ENCODE measurements at places on chromosomes 1 and 21. TPM values are rescaled to one million over a fixed set of nuclear protein-coding genes. Genes with fewer than 3 reads are reported as not detected.
A peak's percentile ranks its signal among the peaks of the same experiment; 100 is the strongest.

GRCh38 chr1:116990612-116991151, 10.9 kb upstream of the CD101 start:
- H3K36me3 ChIP-seq: no peaks in the 10 kb centered on the region
- no peak for DNase-seq

CLCA4 gene
- total RNA-seq: not detected

ABCG1 gene
- 9.3 TPM for total RNA-seq

- no peaks in the 10 kb centered on the region for H3K36me3 ChIP-seq
- H3K27ac ChIP-seq: no peak overlapping the region
- no peak overlapping the region for H3K4me3 ChIP-seq
- no peaks in the 10 kb centered on the region for H3K27me3 ChIP-seq
- DNase-seq: no peak
These were observed 1.3 kb downstream of the FCGR2A start for GRCh38 chr1:161506336-161507223.

HES4 gene
- total RNA-seq: 6.1 TPM

DNA sequence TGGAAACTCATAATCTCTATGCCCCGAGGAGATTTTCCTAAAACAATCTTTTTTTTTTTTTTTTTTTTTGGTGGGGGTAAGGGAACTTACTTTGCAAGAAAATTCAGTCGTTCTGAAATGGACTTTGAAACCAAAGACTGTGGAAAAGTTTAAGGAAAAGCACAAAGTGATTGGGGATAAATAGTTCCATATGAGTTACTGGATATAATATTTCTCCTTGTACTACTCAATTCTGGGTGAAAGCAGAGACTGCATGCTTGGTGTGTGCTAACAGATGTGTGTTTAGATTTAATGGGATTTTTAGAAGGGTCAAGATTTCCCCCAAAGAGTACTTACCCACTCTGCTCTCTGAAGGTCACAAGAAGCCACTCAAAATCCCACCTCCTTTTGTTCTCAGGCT, 204.9 kb upstream of the USP24 start:
- H3K27ac ChIP-seq: no peak overlapping the region
- no peaks in the 10 kb centered on the region for H3K36me3 ChIP-seq
- no peaks in the 10 kb centered on the region for H3K4me1 ChIP-seq
- DNase-seq: no peak
- no peak overlapping the region for H3K4me3 ChIP-seq

- H3K27me3 ChIP-seq: no peaks in the 10 kb centered on the region
- no peak overlapping the region for H3K4me3 ChIP-seq
- no peak overlapping the region for H3K27ac ChIP-seq
- H3K36me3 ChIP-seq: no peaks in the 10 kb centered on the region
- H3K4me1 ChIP-seq: no peaks in the 10 kb centered on the region
- DNase-seq: no peak
These were observed 417.1 kb upstream of the NFIA start for GRCh38 chr1:60665311-60665710.

DNA sequence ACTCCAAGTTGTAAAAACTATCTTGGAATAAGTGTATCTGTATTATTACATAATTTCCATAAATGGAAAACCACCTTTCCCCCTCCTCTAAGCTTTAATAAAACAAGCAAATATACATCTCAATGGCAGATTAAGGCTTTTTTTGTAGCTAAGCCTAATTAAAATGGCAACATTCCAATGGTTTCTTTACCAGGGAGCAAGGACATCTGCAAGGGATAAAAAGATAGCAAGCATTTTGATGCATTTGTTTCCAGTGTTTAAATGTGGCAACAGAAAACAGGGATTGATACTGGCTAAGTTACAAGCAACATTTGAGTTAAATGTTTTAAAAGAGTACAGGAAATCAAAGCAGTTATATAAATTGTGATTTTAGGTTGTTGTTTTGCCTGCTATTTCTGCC, 1012.7 kb downstream of the ADGRL2 start:
- peaks cover 2% of the 10 kb centered on the region for H3K4me1 ChIP-seq
- H3K27ac ChIP-seq: no peak overlapping the region
- no peak overlapping the region for H3K4me3 ChIP-seq
- H3K27me3 ChIP-seq: no peaks in the 10 kb centered on the region
- DNase-seq: no peak
- no peaks in the 10 kb centered on the region for H3K36me3 ChIP-seq

GRCh38 chr1:17777330-17777729, 22.2 kb downstream of the ACTL8 start:
- no peak for DNase-seq
- no peaks in the 10 kb centered on the region for H3K27me3 ChIP-seq
- H3K4me1 ChIP-seq: no peaks in the 10 kb centered on the region
- no peak overlapping the region for H3K4me3 ChIP-seq

DNA sequence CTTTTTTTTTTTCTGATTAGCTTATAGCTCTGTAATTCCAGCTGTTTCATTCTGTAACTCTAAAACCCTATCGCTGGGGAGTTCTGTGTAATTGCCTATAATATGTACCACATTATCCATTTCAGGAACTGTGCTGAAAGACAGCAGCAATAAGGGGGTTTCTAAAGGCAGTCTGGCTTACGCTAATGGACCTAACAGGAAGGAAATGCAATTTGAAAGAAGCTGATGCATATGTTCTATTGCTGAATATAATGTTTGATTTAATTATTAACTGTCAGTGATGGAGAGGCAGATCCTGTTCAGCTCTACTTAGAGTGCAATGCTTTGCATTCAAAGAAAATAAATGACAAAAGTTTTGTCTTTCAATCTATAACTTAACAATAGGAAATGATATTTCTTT, 209.4 kb upstream of the SNX7 start:
- no peaks in the 10 kb centered on the region for H3K27me3 ChIP-seq
- DNase-seq: no peak
- no peak overlapping the region for H3K27ac ChIP-seq
- H3K4me1 ChIP-seq: no peaks in the 10 kb centered on the region
- H3K36me3 ChIP-seq: no peaks in the 10 kb centered on the region
- no peak overlapping the region for H3K4me3 ChIP-seq

DNA sequence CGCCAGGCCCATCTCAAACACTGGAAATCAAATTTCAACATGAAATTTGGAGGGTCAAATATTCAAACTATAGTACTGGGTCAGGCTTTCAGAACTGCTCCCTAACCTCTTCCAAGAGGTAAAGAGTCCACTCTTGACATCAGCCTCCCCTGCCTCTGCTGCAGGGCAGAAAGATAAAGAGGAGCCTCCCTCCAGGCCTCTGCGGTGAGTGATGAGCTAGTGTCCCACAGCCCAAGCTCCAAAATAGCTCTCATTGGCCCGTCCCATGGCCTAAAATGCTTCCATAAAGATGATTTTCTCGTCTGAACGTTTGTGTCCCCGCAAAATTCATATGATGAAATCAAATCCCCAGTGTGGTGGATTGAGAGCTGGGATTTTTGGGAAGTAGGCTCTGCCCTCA, 33.7 kb upstream of the CCSAP start:
- H3K4me3 ChIP-seq: no peak overlapping the region
- no peaks in the 10 kb centered on the region for H3K27me3 ChIP-seq
- H3K4me1 ChIP-seq: no peaks in the 10 kb centered on the region
- H3K27ac ChIP-seq: no peak overlapping the region
- no peak for DNase-seq
- H3K36me3 ChIP-seq: no peaks in the 10 kb centered on the region

RAP1GAP gene
- 3.6 TPM for total RNA-seq

TMEM125 gene
- 20.6 TPM for total RNA-seq

DNA sequence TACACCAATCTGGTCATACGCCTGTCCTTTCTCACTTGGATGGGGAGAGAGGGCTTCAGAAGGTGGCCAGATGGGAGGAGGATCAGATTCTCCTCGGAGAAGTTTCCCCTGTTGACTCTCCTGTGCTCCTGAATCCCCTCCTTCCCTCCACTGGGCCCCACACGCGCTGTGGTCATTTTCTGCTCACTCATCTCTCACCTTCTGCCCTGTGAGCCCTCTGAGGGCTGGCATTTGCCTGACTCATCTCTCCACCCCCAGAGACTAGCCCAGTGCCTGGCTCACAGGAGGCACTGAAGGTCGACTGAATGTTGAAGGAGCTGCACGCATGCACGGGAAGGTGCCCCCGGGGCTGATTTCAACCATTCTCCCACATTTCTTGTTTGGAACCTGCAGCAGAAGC, 14.2 kb downstream of the ABCA4 start:
- H3K4me3 ChIP-seq: no peak overlapping the region
- no peaks in the 10 kb centered on the region for H3K27me3 ChIP-seq
- no peak overlapping the region for H3K27ac ChIP-seq
- no peaks in the 10 kb centered on the region for H3K36me3 ChIP-seq
- DNase-seq: no peak

GRCh38 chr1:21232044-21232443, 55.3 kb upstream of the EIF4G3 start:
- DNase-seq: peak; percentile 63
- no peaks in the 10 kb centered on the region for H3K4me1 ChIP-seq
- no peak overlapping the region for H3K4me3 ChIP-seq
- H3K27me3 ChIP-seq: no peaks in the 10 kb centered on the region
- H3K27ac ChIP-seq: no peak overlapping the region

DNA sequence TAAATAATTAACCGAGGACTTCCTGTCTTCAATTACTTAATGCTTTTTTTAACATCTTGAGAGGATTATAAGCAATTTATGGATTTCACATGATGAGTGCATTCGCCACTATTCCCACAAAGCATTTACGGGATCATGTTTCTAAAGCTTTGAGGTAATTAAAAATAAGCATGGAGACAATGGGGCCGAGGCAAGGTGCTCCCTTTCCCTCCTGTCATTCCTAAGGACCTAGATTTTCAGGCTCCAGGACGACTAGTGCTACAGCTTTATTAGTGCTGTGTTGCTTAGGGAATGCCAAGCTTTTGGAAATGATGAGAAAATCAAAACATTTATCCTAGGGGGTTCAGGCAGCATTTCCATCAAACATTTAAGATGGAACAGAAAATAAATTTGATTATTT, 209.2 kb downstream of the KCTD3 start:
- no peak overlapping the region for H3K27ac ChIP-seq
- no peak overlapping the region for H3K4me3 ChIP-seq
- H3K4me1 ChIP-seq: no peaks in the 10 kb centered on the region
- no peaks in the 10 kb centered on the region for H3K36me3 ChIP-seq
- DNase-seq: no peak
- H3K27me3 ChIP-seq: no peaks in the 10 kb centered on the region

DNA sequence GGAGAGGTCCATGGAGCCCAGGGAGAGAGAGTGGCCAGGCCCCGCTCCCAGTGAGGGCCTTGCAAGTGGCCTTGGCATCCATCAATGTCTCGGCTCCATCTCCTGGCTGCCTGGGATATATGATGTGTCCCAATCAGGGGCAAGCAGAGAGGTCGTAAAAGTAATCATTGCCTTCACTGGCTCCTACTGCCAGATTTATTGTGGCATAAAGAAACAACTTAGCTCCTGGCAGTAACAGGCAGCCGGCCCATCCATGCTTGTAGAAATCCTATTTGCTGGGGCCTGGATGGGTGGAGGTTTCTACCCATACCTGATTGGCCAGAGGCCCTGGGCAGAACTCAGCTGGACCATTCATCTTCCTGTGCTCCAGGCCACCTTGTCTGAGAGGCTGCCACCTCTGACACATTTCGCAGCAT, 272.6 kb downstream of the MATN1 start:
- no peaks in the 10 kb centered on the region for H3K36me3 ChIP-seq
- no peak overlapping the region for H3K27ac ChIP-seq
- no peak overlapping the region for H3K4me3 ChIP-seq
- no peak for DNase-seq
- no peaks in the 10 kb centered on the region for H3K4me1 ChIP-seq

DNA sequence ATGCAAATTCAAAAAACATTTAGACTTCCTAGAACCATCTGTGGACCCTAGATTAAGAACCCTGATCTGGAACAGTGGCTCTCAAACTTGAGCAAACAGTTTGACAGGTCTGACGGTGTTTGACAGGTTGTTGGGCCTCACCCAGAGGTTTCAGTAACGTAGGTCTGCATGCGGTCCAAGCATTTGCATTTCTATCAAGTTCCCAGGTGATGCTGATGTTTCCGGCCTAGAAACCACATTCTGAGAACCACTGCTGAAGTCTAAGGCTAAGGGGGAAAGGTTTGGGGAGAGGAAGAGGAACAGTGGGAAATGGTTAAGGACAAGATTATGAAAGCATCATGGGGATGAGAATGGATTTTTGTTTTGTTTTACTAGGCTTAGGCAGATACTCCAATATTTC, 48.6 kb downstream of the MDM4 start:
- H3K27ac ChIP-seq: no peak overlapping the region
- H3K27me3 ChIP-seq: no peaks in the 10 kb centered on the region
- DNase-seq: no peak
- no peaks in the 10 kb centered on the region for H3K4me1 ChIP-seq
- no peaks in the 10 kb centered on the region for H3K36me3 ChIP-seq

MXRA8 gene
- total RNA-seq: 107 TPM

LCE6A gene
- total RNA-seq: not detected

DNA sequence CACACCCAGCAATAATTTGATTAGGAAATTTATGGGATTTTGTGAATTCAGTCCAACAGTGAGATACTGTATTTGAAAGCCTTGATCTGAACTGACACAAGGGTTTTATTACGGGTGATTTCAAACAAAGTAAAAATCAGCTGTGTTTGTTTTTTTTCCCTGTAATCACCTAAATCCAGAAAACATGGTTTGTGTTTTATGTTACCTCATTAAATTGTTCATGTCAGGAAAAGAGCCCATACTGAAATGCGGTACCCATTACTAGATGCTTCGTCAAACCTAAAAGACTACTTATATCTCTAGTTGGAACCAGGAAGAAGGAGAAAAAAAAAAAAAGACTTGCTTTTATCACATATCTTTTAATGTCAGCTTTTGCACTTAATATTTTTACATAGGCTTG, 811.9 kb upstream of the RGS18 start:
- H3K27ac ChIP-seq: no peak overlapping the region
- no peaks in the 10 kb centered on the region for H3K4me1 ChIP-seq
- H3K4me3 ChIP-seq: no peak overlapping the region

ALX3 gene
- 0.20 TPM for total RNA-seq

DNA sequence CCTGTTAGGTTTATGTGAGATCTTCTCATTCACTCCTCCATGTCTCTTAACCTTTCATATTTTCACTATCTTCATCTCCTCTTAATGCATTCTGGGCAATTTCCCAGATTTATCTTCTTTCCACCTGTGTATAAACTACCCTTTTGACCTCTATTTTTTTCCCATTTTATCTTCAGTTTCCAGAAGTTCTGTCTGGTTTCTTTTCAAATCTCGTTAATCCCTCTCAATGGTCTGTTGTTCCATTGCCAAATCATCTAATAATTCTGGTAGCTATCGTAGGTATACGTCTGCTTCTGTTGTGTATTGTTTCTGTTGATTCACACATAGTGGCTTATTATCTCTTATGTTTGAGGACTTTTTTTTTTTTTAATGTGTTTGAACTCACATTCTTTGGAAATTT, 25.7 kb upstream of the HYI start:
- no peaks in the 10 kb centered on the region for H3K27me3 ChIP-seq
- H3K36me3 ChIP-seq: no peaks in the 10 kb centered on the region
- DNase-seq: no peak
- H3K4me3 ChIP-seq: no peak overlapping the region

OR2L5 gene
- not detected for total RNA-seq

FAF1 gene
- 63.9 TPM for total RNA-seq

All from ovary (tissue), 10 donors.